ENCODE measurements at places on chromosomes 12 and 14.
A peak's percentile ranks its signal among the peaks of the same experiment; 100 is the strongest.

DNA sequence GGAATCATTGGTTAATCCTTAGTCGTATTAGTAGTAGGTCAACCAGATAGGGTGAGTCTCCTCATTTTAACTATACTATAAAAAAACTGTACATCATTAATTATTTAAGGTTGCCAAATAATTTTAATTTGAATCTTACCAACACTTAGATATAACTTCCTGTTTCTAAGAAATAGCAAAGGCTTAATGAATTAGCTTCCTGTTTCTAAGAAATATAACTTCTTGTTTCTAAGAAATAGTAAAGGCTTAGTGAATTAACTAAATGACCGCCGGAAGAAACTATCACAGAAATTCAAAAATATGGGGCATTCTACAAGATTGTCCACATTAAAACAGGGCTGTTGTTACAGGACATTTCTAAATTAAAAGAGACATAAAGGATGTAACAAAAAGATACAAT is 392.9 kb upstream of the FOXG1 start:
- no peak for DNase-seq

- DNase-seq, result peak; percentile 85
Observed at GRCh38 chr14:77000340-77001270, 27.9 kb downstream of the IRF2BPL start.

GRCh38 chr14:47149326-47149725 is 497.7 kb upstream of the RPL10L start:
- DNase-seq, result no peak

DNA sequence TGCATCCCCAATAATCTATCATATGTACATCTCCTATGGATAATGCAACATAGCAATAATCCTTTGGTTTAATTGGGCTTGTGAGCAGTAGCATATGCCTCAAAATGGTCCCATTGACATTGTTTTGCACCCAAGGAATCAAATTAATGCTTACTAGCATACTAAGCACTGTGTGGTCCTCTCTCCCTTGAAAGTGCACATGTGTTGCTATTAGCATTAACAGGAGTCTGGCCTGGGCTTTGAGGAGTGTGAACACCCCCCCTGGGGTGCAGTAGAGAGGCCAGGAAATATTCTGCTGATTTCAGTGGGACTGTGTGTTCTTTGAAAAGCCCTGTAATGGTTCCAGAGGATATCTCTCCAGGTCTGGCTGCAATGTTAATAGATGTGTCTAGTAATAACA is 1148.4 kb downstream of the VRK1 start:
- no peak for DNase-seq

- peak; percentile 84 for DNase-seq
Observed at GRCh38 chr12:10673659-10674384, at the start of gene STYK1. Gene STYK1 (minus strand): TSS chr12:10674052. CDS start chr12:10634618, 39,434 bp downstream.

- DNase-seq, result no peak
Observed at GRCh38 chr14:24430143-24430681, 458 bp downstream of the KHNYN start.

GRCh38 chr14:24911324-24912109 is 138.4 kb downstream of the STXBP6 start:
- DNase-seq, result no peak

GRCh38 chr12:130680451-130680990 is 35.6 kb downstream of the RIMBP2 start:
- no peak for DNase-seq

GRCh38 chr12:11397366-11397765 is 2.0 kb upstream of the PRB2 start:
- no peak for DNase-seq

- DNase-seq, result no peak
Observed at GRCh38 chr14:74018174-74018585, 908 bp downstream of the ENTPD5 start.

- DNase-seq, result no peak
Observed at GRCh38 chr14:50354527-50354926, 42.2 kb downstream of the CDKL1 start.

- DNase-seq, result no peak
Observed at GRCh38 chr14:101501858-101502615, 59.3 kb upstream of the DIO3 start.

DNA sequence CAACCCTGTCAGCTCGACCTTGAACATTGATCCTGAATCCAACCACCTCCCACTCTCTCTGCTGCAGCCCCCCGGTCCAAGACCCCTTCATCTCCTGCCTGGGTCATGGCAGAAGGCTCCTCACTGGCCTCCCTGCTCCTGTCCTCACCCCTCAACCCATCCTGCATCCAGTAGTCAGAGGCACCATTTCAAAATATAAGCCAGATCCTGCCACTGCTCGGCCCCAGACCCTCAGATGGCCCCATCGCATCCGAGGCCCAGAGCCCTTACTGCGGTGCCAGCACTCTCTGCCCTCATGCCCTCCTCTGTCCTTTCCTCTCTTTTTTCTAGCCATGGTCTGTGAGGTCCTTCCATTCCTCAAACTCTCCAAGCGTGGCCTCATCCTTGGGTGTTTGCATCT is 34.3 kb upstream of the LHX5 start:
- DNase-seq, result no peak

GRCh38 chr12:67593041-67593440 is 55.5 kb upstream of the DYRK2 start:
- no peak for DNase-seq

DNA sequence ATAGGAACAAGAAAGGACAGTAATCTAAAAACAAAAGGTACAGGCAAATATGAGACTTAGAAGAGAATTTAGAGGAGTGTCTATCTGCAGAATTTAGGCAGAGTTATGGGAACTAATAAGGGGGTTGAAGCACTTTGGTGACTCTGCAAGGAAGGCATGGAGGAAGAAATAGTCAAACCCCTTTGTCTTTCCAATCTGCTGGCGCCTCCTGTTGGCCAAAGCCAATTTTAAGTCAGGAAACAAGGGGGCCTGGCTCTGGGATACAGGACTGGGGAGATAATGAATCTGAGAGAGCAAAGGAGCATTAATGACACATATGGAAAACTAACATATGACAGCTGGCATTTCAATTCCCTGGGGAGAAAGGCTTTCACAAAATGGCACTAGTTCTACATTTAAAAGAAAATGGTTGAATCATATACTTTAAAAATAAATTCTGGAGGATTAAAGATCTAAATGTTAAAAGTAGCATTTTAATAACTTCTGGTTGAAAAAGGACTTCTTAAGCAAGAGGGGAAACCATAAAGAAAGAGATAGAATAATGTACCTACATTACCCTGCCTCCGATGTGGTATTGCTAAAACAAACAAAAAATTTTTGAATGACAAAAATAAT is 48.5 kb upstream of the CSRP2 start:
- no peak for DNase-seq

DNA sequence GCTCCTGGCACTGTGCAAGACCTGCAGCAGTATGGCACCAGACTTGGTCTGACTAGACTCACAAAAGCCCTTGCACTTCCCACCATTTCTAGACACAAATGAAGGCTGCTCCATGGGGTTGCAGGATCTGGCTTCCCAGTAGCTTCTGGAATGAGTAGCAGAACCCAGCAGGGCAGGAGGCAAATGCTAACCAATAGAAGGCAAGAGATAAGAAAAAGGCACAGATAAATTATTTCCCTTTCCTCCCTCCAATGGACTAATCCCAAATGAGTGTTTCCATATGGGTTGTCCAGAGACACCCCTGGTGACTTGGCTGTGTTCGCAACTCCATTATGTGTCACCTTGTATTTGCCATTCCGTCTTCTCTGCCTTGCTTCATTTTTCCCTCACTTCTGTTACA is 49.7 kb downstream of the KIF21A start:
- DNase-seq, result no peak

DNA sequence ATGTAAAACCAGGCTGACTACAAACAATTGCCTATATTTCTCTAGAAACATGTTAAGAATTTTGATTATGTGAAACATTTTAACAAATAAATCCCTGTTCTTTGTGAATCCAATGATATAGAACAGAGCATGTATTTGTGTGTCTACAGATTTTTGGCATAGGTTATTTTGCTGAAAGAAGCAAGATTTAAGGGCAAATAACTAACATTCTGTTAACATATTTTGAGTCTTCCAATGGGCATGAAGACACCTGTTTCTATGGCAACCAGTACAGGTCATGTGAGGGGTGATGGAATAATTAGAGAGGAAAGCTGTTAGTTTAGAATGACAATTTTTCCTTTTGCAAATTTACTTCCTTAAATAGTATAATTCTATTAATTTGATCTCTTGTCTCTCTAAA is 8.8 kb downstream of the ART4 start:
- no peak for DNase-seq

DNA sequence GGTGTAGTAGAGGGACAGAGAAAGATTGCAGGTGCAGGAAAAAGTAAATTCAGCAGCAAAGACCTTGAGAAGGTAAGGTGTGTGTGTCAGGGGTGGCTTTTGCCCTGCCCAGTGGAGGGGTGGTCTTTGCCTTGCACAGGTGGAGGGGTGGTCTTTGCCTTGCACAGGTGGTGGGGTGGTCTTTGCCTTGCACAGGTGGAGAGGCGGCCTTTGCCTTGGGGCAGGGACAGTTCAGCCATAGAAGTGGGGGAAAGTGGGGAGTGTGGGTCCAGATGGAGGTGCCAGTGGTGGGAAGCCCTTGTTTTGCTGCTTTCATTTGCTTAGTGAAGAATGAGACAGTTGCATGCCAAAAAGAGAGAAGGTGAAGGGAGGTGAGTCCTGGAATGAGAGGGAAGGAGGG is 65.7 kb downstream of the PRMT8 start:
- DNase-seq, result no peak

DNA sequence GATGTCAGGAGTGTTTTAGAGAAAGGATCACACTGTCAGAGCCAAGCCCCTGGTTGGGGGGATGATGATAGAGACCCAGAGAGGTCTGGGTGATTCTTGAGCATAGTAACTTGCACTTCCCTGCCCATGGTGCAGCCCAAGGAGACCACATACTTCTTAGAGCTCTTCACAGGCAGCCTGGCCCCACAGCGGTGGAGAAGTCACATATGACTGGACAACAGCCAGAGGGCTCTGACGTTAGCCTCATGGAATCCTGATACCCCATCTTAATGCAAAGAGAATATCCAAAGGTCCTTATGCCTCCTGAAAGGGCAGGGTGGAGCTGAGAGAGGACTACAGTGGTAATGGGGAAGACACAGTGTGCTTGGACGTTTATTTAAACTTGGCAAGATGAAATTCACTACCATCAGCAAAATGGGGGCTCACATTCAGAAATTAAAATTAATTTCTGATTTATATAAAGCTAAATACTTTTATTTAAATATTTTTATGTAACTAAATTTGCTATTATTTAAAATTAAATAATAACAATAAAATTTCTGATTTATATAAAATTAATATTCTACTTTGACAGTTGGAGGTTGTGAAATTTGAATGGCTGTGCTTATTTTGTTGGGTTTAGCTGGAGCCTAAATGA is 131.3 kb downstream of the KTN1 start:
- no peak for DNase-seq

DNA sequence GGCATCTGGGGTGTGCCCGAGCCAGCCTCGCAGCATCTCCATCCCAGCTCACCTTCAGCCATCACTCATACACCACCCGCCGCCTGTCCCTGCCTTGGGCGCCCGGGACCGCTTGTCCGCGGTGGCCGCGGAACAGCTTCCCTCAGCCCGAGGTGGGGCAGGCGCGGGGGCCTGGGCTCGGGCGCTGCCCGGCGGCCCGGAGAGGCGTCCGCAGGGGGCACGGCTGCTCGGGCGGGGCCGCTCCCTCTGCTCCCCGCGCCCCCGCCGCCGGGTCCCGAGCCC is 430 bp downstream of the SLC41A2 start:
- DNase-seq, result no peak

DNA sequence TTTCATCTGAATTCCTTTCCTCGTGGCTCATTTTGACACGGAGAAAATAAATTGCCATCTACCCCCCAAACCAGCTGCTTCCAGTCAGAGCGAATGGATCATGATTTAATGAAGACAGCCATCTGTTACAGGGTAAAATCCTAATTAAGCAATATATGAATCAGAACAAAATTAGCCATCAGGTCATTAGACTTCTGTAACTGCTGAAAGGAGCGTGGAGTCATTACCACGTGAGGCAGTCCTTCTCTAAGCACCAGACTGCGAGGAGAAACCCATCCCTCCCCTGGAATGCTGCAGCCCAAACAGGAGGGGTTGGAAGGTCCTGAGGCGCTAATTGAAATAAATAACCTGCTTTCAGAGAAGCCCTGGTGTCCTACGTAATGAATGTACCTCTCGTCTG is 51.1 kb upstream of the TCL1A start:
- DNase-seq, result peak; percentile 40

DNA sequence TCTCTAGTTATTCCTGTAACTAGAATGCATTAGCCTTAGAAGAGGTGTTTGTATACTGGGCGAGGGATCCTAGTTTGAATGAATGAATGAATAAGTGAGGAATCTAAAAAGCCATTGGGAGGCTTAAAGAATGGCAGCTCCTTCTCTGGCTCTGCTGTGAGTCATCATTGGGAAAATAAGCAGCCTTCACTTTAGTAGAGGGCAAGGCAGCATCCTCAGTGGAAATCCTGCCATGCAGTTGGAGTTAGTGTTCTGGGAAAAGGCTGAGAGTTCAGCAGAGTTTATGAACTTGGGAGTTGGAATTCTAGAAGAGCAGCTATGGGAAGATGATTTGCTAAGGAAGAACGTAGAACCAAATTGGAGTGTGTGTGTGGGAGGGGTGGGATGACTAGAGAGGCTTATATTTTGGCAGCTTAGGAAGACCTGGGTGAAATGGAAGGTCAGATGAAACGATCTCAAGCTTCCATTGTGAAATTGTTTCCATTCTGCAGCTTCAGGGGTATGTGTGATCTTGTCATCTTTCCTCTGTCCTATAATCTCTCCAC is 120.8 kb downstream of the PTCSC3 start:
- no peak for DNase-seq

DNA sequence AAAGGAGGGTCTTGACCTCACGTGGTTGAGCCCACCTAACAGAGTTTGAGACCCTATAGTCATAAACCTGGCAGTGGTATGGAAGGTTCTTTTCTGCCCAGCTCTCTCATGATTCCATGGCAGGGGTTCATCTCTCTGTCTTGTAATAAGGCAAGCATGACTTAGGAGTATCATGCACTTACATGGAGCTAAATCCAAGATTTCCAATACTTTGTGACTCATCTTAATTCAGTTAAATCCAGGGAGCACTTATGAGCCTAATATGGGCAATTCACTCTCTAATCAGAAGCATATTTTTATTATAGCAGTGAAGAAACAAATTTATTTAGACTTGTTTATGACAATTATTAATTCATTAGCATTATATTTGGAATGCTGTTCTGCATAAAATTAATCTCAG is 131.8 kb upstream of the CPSF6 start:
- DNase-seq, result no peak

DNA sequence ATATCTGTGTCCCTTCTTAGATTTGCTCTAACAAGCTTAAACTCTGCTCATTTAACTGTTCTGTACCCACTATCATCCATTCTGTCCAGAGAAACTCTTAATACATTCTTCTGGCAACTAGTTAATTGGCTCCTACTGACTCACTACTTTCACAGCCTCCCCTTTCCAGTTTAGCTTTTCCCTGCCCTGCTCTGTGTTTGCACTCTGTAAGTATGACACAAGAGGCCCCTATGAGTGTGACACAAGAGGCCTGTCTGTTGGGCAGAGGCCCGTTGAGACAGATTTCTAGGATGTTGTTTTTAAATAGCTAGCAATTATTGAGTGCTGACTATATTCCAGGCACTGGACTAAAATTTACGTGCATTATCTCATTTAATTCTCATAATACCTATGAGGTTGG is 246.0 kb upstream of the DAAM1 start:
- DNase-seq, result no peak

- no peak for DNase-seq
Observed at GRCh38 chr12:94374124-94374523, 85.5 kb downstream of the CEP83 start.

All from spinal cord (tissue), 10 donors.